Esophagus squamous epithelium (tissue), 5 donors: ENCODE measurements at places on chromosomes 11 and 22. TPM values are rescaled to one million over a fixed set of nuclear protein-coding genes. Genes with fewer than 3 reads are reported as not detected.

CDON gene
- 2.6 TPM for total RNA-seq

- no peak for DNase-seq
Measured at GRCh38 chr22:23212061-23213021, 32.0 kb downstream of the BCR start.

GRCh38 chr11:97614606-97615005 lies 1224.8 kb downstream of the JRKL start:
- DNase-seq: no peak

DNA sequence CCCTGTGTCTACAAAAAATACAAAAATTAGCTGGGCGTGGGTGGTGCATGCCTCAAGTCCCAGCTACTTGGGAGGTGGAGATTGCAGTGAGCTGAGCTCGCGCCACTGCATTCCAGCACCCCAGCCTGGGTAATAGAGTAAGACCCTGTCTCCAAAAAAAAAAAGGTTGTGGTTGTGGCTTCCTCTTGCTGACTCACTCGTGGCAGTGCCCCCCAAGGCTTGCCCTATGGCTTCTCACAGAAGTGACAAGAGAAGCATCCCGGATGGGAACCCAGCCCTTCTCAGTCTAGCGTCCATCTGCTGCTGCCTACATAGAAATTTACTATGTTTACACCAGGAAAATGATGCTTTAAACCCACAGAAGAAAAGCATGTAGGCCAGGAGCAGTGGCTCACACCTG lies 68.5 kb upstream of the PITPNB start:
- no peak for DNase-seq

DNA sequence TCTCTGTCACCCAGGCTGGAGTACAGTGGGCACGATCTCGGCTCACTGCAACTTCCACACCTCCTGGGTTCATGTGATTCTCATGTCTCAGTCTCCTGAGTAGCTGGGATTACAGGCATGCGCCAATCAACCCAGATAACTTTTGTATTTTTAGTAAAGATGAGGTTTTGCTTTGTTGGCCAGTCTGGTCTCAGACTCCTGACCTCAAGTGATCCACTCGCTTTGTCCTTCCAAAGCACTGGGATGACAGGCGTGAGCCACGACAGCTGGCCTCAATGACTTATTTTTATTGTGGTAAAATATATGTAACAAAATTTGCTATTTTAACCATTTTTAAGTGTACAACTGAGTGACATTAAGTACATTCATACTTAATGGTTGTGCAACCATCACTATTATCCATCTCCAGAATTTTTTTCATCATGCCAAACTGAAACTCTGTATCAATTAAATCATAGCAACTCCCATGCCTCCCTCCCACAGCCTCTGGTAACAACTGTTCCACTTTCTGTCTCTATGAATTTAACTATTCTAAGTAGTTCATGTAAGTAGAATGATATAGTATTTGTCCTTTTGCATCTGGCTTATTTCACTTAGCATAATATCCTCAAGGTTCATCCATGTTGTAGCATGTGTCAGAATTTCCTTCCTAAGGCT lies 50.7 kb upstream of the CWF19L2 start:
- no peak for DNase-seq

DNA sequence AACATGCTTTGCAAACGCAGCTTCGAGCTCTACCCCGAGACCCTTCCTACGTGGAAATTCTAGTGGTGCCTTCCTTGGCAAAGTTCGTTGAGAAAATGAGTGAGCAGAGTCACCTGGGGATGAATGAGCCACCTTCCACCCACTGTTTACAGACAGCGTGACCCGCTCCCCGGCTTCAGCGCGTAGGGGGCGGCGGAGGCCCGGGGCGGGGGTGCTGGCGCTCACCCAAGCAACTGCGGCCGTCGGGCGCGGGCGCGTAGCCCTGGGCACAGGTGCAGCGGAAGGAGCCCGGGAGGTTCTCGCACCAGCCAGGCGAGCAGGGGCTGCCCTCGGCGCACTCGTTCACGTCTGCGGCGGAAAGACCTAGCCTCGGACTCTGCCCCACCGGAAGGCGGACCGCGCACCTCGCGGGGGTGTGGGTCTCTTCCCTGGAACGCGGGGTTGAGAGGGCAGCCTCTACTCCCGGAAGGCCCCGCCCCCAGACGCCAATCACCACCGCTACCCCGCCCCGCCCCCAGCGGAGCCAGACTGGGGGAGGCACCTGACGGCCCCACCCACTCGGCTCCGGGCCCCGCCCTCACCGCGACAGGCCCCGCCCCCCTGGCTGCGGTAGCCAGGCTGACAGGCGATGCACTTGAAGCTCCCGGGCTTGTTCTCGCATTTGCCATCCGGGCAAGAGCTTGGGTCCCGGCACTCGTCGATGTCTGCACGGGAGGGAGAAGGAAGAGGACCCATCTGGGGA lies 11.8 kb downstream of the LTBP3 start:
- peak; percentile 73 for DNase-seq

DNA sequence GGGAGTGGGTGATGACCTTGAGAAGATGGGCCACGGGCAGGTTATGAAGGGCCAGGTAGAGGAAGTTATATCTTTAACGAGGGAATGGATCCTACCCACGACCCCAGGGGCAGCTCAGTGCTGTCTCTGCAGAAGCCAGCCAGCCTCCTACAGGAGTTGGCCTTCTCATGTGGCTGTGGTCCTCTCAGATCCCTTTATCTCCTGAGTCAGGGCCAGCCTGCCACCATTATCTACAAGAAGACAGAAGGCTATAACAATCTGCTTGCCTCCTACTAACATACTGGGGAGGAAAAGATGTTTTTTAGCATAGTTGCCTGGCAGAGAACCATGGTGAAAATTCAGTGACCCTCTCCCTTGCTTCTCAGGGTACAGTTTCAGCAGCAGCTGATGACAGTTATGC lies 7.0 kb upstream of the YWHAH start:
- no peak for DNase-seq

DNA sequence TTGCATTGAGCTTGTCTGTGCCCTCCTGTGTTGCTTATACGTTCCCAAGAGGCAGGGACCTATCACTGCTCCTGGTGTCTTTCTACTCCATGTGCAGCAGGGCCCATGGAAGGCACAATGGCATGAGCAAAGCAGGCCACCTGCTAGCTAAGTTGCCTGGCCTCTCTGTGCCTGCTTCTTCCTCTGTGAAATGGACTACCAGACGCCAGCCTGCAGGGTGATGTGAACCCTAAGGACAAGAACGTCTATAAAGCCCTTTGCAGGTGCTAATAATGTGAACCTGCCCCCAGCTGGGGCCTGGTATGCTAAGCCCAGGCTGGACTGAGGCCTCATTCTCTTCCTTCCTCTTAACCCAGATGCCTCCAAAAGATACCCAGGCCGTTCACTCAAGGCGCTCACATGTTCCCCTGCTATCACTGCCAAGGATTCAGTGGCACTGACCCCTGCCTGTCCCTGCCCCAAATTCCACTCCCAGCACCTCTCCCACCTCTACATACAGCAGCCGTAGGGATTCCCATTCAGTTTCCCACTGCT lies 4.0 kb downstream of the GUCD1 start:
- no peak for DNase-seq

GRCh38 chr22:42895541-42895981 lies 38.5 kb upstream of the ARFGAP3 start:
- no peak for DNase-seq

DNA sequence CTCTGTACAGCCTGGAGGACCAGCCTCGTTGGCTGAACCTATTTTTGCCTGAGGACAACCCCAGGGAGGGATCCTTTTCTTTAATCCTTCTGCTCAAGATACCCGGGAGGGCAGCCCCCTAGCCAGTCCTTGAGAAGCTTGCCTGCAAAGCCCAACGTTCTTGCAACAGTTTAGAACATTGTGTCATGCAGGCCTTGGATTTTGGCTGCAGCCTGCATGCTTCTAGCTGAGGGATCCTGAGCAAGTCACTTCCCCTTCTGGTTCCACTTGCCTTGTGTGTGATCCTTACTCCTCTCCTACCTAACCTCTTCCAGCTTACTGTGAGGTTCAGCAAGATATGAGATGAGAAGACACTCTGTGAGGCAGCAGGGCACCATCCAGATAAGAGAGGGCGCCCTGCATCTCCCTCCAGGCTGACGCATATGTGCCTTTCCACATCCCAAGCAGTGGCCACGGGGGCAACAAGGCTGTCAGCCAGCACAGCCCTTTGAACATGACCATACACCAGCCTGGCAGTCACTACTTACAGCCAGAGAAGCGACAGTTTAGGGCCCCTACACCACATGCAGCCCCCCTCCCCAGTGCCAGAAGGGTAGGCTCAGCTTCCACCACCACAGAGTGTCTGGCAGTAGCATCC lies 76.1 kb downstream of the C11orf58 start:
- DNase-seq: no peak

MS4A6A gene
- 6.1 TPM for total RNA-seq

DNA sequence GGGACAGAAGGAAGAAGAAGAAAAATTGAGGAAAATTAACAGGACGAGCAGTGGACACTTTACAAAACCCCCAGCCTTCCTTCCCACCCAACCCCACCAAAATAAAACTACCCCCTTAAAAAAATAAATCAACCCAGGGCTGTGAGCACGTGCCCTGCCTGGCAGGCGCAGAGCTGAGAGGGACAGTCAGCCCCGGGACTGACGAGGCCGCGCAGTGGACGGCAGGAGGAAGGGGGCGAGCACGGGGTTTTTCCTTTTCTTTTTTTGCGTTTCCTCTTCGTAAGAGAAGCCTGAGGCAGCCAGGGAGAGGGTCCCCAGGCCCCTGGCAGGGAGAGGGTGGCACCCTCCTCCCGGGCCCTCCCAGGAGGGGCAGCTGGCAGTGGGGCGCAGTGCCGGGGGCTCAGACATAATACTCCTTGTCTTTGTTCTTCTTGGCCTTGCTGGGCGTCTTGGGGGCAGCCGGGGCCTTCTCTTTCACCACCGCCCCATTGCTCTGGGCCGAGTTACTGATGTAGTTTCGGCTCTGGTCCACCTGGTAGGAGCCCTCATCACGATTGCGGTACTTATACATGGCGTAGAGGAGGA lies 15.9 kb downstream of the SLC22A12 start:
- DNase-seq: no peak

CDK2AP2 gene
- 55.2 TPM for total RNA-seq

DNA sequence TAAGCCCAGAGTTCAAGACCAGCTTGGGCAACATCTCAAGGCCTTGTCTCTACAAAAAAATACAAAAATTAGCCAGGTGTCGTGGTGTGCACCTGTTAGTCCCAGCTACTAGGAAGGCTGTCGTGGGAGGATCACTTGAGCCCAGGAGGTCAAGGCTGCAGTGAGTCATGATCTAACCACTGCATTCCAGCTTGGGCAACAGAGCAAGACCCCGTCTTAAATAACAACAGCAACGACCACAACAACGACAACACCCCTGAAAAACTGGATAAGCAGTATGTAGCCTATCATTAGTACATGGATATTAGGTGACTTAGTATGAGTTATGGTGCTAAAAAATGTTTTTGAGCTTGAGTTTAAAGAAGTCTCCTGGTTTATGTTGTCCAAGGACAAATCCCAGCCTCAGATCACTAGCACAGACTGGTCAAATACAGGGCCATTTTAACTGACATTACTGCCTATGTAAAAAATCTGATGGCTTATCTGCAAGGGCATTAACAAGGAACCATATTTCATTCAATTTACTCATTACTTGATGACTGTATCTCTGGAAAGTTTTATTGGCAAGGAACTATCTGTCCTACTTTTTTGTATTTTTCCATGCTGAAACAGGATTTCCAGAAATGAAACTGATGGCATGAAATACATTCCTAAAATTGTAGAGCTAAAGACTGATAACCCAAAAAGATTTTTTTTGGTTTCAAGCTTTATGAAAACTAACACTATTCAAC lies 23.4 kb downstream of the C2CD3 start:
- no peak for DNase-seq

- no peak for DNase-seq
Measured at GRCh38 chr11:57527056-57527631, 3.4 kb downstream of the TIMM10 start.

DNA sequence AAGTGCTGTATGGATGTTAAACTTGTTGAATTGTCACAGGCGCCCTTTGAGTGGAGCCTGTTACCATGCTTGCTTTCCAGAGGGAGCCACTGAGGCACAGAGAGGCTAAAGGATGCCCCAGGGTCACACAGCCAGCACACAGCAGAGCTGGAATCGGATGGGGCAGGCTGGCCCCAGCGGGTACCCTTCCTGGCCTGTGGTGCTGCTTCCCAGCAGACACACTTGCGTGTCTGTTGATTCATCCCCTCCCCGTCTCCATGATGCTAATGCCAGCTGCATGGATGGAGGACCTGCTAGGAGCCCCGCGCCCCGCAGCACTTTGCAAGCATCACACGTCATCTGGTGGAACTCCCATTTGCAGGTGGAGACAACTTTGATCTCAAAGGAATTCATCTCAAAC lies 52.4 kb upstream of the SHISAL1 start:
- no peak for DNase-seq

DNA sequence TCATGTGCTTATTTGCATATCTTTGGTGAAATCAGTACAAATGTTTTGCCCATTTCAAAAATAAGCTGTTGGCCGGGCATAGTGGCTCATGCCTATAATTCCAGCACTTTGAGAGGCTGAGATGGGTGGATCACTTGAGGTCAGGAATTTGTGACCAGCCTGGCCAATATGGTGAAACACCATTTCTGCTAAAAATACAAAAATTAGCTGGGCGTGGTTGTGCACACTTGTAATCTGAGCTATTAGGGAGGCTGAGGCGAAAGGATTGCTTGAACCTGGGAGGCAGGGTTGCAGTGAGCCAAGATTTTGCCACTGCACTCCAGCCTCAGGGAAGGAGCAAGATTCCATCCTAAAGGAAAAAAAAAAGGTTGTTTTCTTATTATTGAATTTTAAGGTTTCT lies 136.0 kb downstream of the SWAP70 start:
- DNase-seq: no peak

GRCh38 chr11:12100841-12101242 lies 9.5 kb upstream of the MICAL2 start:
- no peak for DNase-seq

DNA sequence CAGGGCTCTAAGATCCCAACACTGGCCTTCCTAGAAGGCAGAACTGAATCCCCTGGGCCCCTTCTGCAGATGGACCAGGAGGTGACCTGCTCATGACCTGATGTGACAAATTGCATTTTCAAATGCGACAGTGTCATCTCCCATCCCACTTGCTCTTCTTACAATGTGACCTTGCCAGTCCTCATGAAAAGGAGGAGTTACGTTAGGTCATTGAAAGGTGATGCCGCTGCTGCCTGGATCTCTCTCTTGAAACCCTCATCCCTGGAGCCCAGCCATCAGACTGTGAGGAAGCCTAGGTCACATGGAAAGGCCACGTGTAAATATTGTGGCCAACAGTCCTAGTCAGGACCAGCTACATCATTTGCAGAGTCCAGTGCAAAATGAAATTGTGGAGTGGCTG lies 5.7 kb upstream of the C1QTNF4 start:
- no peak for DNase-seq

TIMM10 gene
- total RNA-seq: 33.9 TPM

DNA sequence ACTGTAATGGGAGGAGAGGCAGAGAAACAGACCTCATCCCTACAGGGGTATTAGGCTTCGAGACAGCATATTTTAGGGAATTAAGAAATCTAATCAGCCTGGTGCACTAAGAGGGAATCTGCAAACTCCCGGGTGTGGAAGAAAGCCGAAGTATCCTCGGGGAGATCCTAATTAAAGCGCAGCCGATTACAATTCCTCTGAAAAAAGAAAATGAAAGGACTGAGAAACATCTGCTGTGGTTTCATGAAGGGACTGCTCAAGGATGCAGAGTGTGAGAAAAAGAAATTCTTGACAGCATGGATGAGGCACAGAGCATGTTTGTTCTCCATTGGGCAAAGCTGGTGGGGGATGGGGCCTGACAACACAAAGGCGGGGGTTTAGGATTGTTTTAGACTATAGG lies 290.0 kb upstream of the LARGE1 start:
- DNase-seq: no peak

JAM3 gene
- total RNA-seq: 4.0 TPM

GRCh38 chr11:79028225-79028624 lies 412.6 kb downstream of the TENM4 start:
- DNase-seq: no peak

GRCh38 chr22:40533712-40534378 lies 102.7 kb downstream of the MRTFA start:
- no peak for DNase-seq
